CD4-positive, alpha-beta T cell treated with Interleukin-6 for 4 hours (primary cell): ENCODE measurements at places on chromosomes 6 and 20.
A peak's percentile ranks its signal among the peaks of the same experiment; 100 is the strongest.

GRCh38 chr6:38783443-38784228, 68.5 kb downstream of the DNAH8 start:
- DNase-seq = no peak

DNA sequence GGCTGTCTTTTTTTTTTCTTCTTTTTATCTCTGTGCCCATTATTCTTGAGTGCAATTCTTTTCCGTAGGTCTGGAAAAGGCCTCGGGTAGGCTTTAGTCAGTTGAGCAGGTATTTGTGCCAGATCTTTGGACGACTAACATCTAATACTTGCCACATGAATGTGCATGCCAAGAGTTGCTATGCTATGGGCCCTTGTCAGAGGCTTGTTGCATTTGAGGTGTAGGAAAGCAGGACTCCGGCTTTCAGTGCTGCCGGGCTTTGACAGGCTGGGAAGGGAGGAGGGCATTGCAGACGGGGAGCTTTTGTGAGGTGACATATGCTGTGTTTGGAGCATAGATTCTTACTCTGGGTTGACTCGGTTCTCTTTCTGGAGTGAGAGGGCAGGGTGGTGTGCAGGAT, 10.2 kb downstream of the LRRC1 start:
- no peak for DNase-seq

- DNase-seq = no peak
These were observed 30.8 kb downstream of the SLC2A10 start for GRCh38 chr20:46740214-46740609.

- DNase-seq = no peak
These were observed 257.6 kb downstream of the LAMA2 start for GRCh38 chr6:129140526-129140925.

DNA sequence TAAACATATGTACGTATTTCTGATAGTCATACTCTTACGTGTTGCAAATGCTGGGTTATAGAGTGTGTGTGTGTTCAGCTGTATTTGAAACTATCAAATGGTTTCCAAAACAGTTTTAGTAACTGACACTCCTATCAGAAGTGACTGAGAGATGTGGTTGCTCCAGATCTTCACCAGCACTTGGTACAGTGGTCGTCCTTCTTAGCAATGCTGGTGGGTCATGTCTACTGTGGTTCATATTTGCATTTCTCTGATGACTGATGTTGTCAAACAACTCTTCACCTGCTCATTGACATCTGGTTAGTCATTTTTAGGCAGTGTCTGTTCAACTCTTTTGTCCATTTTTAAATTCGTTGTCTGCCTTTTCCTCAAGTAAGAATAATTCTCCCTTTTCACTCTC, 259.3 kb downstream of the KIF16B start:
- no peak for DNase-seq

- no peak for DNase-seq
These were observed 156.6 kb upstream of the TAB2 start for GRCh38 chr6:149160943-149161342.

- DNase-seq = no peak
These were observed 24.6 kb upstream of the TRPC4AP start for GRCh38 chr20:35117196-35117595.

GRCh38 chr6:143540192-143540591, 28.7 kb upstream of the FUCA2 start:
- DNase-seq = no peak

DNA sequence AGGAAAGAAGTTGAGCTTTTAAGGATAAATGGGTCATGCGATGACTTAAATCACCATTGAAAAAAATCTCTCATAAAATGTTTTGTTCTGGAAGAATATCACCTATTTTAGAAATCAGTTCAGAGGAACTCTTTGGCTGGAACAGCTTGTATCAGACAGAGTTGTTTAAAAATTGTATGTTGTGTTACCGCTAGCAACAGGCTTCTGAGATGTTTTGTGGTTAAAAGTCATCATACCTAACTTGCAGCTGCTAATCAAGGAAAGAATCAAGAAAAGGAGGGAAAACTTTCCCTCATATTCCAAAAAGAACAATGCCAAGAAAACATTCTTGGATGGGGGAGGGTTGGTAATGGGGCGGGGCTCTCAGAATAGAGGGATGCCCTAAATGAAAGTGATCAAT, 220.7 kb upstream of the CITED2 start:
- no peak for DNase-seq

DNA sequence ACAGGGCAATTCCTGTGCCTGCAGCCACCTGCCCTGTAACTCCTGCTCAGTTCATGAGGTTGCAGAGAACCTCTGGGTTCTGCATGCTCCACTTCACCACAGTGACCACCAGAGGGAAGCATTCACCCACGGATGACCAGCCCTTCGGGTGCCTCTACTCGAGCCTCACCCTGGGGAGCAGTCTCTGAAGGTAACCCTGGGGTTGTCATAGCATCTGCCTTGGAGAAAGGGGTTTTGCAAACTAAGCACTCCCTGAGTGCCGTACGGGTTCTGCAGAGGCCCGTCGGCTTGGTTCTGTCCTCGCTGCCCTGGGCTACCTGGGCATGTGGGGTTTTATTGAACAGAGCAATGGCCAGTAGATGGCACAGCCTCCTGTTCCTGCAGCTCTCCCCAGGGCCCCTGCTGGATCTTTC, 10.2 kb upstream of the CST5 start:
- DNase-seq = peak; percentile 62

DNA sequence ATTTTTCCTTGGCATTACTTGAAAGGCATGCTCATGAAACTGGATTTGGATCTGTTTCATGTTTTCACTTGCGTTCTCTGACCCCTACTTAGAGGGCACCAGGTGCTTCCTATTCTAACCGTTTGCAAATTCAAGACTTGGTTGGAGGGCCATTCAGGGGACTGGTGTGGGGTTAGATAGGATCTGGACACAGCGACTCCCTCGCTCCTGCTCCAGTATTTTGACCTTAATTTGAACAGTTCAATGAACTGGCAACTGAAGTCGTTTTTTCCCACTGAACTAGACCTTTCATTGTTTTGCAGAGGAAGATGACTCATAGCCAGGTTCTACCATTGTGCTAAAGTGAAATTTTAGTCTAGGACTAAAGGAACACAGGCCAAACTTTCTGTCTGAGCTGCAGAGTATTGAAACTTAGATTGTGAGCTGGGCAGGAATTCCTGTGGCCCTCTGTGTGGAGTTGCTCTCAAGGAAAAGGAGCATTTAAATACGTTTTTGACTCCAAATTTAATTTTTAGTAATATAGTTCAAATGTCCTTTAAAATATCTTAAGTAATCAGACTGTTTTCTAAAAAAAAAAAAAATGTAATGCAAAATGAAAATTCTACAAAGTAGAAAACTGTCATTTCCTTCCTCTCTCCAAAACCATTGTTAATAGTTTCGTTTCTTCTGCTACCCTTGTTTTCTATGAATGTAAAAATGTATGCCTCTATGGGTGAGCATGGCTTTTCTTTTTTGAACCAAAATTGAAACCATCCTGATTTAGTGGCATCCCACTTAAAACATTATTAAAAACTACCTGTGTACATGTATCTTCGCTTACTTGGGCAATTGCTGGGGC, 64.8 kb downstream of the UTRN start:
- DNase-seq = no peak

GRCh38 chr6:143759666-143760065, 81.9 kb downstream of the PHACTR2 start:
- DNase-seq = no peak

GRCh38 chr20:20492521-20493332, 124.8 kb downstream of the INSM1 start:
- no peak for DNase-seq

- DNase-seq = no peak
These were observed 46.4 kb downstream of the CD109 start for GRCh38 chr6:73742433-73742832.

GRCh38 chr6:119978274-119978889, 628.8 kb upstream of the MAN1A1 start:
- DNase-seq = no peak

DNA sequence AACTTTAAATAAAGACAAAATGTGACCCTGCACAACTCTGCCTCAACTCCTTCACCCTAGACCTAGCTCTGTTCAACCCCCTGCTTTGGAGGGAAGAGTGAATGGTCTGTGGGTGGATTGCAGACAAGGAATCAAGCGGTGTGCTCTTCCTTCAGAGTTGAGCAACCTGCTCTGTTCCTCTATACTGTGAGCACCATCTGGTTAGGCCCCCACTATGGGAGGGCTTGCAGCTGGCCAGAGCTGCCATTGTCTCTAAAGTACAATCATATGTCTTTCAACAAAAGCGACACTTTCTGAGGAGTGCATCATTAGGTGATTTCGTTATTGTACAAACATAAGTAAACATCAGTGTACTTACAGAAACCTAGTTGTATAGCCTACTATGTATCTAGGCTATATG, 406.1 kb upstream of the MARCKS start:
- no peak for DNase-seq

DNA sequence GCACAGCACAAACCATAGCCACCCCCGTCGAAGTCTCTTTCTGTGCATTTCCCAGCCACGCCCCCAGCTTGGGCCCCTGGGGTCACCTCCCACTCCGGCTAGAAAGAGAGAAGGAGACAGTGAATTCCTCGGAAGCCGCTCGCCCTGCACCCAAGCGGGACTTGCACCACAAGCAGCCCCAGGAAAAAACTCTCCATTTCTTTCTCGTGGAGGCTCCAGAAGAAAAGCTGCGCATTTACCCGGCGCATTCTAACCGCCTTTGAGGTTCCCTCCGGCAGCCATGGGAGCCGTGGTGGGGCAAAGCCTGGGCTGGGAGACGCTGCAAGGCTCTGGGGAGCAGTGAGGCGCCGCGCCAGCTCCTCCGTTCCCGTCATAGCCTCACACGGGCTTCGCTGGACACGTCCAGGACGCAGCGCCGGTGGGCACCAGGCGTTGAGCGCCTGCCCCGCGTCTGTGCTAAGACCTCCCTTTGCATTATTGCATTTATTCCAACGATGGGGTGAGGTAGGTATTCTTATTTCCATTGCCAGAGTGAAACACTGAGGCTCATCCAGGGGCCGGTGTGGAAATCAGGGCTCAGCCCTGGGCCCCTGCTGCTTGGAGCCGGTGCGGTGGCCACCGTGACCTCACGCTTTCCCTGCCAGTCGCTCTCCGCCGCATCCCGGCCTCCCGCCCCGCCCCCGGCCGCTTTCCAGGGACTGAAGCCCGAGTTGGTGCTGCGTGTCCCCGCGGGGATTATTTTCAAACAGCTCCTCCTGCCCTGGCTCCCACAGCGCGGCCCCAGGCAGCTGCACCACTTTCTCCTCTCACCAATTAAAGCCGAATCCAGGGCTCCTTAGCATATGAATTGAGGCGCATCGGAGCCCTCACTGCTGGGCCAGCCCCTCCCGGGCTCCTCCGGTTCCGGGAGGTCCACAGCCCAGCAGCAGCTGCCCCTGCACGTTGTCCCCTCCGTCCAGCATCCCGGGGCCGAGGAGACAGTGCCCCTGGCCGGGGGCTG, 148.3 kb upstream of the AFDN start:
- no peak for DNase-seq

DNA sequence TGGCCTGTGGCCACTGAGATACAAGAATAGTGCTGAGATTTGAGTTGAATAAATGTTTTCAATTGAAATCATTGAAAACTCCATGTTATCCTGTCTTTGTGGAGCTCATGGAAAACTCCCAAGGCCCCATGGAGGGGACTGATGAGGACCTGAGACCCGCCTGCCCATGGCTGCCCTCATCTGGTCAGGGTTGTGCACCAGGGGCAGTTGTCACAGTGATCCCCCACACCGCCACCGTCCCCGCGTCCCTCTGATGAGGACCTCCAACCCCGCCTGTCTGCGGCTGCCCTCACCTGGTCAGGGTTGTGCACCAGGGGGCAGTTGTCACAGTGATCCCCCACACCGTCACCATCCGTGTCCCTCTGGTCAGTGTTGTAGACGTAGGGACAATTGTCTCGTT, 27.8 kb downstream of the THBS2 start:
- DNase-seq = no peak

GRCh38 chr6:116767715-116768114, 2.2 kb upstream of the FAM162B start:
- DNase-seq = no peak

DNA sequence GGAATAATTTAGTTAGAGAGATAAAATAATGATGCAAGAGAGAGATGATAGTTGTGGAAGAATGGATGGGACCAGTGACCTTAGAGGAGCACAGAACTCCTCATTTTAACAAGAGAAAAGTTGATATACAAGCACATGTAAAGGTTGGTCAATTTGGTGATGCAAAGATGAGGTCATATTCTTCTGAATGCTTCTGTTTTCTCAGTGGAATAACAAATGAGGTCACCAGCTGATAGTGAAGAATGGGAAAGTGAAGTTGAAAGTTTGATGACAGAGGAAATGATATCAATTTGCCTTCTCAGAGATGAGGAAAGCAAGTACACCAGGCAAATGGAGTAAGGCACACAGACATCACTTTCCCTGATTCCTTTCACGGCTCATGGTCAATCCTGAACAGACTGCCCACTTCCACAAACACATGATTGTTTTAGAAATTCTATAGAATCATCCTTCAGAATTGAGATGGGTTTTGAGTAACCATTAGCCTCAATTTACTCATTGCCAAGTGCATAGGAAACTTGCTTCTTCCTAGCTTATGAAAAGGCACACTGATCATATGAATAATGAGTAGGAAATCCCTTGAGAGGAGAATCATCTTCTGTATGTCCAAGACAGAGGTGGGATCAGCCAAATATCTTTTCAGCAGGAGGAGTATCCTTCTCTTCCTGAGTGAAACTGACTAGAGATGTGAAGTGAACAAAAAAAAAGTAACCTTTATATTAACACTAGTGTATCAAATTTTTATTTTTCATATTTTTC, 82.4 kb upstream of the TCF21 start:
- DNase-seq = no peak

GRCh38 chr6:14231071-14231483, 113.5 kb downstream of the CD83 start:
- DNase-seq = no peak

DNA sequence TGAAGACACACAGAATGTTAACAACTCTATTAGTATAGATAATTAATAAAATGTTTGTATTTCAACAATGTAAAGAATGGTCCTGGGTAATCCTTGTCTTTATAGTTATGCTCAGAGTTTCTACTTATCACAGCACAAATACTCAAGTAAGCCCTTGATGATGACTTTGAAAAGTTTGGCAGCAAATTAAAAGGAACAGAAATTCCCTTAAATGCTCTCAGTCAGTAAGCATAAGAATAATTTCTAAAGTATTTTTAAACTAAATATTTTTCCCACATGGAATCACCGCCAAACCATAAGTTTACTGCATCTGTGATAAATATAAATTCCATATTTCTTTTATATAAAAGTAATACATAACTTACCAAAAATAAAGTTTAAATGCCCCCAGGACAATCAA, 96.1 kb downstream of the COL12A1 start:
- DNase-seq = no peak

GRCh38 chr20:650954-651353, 2.0 kb downstream of the SRXN1 start:
- no peak for DNase-seq

DNA sequence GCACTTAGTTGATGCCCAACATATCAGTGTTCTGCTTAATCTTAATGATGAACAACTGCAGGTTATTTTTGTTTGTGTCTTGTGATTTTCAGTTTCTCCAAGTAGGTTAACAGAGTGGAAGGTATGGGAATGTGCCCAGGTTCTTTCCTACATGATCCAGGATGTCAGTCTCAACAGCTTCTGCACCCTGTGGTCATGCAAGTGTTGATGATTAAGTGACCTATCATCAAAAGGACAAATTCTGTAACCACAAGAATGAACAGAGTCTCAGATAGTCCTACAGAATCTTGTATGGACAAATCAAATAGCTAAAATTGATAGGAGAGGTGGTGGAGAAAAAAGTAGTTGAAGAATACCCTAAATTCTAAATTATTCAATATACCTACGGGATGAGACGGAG, 26.1 kb downstream of the MAN1A1 start:
- no peak for DNase-seq
